ENCODE measurements at places on chromosomes 4 and X. TPM values are rescaled to one million over a fixed set of nuclear protein-coding genes. Genes with fewer than 3 reads are reported as not detected.

DNA sequence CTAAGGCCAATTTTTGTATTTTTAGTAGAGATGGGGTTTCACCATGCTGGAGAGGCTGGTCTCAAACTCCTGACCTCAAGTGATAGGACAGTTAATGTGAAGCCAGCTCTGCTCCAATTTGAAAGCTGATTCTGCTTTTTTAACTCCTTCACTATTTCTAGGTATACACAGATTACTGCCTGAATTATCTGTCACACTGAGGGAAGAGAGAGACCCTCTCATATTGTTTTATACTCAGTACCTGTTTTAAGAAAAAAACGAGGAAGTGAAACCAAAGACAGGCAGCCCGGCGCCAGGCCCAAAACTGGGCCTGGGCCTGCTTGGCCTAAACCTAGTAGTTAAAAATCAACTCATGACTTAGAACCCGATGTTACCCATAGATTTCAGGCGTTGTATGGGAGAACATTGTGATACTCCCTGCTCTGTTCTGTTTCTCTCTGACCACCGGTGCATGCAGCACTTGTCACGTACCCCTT is 1601.5 kb upstream of the PCDH10 start:
- DNase-seq = no peak

DNA sequence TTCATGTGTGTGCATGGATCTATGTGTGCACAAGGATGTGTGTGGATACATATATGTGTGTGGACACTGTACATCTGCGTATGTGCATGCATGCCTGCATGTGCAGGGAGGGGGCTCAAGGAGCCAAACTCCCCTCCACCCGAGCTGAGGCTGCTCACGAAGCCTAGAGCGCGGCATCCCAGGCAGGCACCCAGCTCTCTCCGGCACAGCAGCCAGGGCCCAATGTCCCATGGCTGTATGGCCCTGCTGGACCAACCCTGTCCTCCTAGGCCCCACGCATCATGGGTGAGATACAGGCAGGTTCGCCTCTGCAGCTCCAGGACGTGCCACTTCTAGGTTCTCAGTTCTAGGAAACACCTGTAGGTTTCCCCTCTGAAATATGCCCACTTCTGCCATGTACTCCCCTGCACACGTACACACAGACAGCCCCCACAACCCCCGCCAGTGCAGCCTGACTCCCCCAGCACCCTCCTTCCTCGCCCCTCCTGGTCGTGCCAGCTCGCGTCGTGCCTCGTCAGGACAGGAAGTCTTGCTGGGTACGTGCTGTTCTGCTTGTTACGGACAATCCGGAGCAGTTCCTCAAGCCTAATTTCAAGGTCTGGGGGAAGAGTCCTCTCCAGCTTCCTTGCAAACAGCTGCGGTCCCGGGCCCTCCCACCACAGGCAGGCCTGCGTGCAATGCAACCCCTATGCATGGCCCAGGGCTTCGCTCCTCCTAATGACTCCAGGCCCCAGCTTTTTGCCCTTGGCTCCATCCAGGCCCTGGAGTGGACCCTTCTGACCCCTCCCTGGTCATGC is 3.2 kb upstream of the ADRA2C start:
- no peak for DNase-seq

GRCh38 chrX:153662266-153662665 is 11.3 kb downstream of the PNCK start:
- DNase-seq = peak; percentile 53

DNA sequence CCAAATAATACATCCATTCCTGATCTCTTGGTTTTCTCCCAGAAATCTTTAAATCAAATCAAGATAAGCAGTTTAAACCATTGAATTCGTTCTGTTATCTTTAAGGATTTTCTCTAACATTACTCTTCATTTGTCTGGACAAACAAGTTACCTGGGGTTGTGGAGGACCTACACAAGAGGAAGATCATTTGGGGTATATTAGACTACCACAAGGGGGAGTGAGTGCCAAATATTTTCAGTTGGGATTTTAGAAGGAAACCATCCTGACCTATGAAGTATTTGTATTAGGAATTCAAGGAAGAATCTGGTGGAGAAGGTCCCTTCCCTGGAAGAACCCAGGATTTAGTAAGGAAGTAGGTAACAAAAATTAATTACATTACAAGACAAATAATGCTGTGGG is 12.0 kb upstream of the DCHS2 start:
- peak; percentile 11 for DNase-seq

DNA sequence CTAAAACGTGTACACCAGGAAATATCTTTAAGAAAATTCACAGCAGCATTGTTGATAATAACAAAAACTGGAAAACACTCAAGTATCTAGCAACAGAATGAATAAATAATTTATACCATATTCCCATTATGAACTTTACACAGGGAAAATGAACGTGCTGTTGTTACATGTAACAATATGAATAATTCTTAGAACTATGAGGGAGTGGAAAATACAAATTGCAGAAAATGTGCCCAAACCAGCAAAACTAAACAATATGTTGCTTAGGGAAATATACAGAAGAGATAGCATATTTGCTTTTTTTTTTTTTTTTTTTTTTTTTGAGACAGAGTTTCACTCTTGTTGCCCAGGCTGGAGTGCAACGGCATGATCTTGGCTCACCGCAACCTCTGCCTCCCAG is 14.8 kb upstream of the FAT1 start:
- DNase-seq = no peak

GRCh38 chrX:152831391-152831790 is 528 bp downstream of the NSDHL start:
- DNase-seq = no peak

- DNase-seq = no peak
Observed at GRCh38 chrX:29143356-29143755, 556.1 kb downstream of the IL1RAPL1 start.

- no peak for DNase-seq
Observed at GRCh38 chrX:9337046-9337445, 127.8 kb upstream of the TBL1X start.

DNA sequence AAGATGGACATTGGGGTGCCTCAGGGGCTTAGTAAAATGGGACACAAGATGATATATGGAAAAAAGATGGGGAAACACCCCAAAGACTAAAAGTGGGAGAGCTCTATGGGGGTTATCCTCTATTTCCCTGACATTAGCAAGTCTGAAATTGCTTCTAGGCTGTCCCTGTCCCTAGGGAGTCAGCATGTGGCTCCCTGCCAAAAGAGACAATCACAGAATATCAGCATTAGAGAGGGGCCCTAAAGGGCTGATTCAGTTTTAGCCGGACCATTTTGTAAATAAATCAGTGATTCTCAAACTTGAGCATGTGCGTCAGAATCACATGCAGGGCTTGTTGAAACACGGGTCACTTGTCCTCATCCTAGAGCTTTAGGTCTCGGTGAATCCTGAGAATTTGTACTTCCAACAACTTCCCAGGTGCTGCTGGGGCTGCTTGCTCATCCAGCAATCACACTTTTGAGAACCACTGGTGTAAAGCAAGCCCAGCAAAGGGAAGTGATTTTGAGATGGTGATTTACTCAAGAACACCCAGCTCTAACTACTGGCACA is 165.3 kb upstream of the DGKK start:
- DNase-seq = no peak

DNA sequence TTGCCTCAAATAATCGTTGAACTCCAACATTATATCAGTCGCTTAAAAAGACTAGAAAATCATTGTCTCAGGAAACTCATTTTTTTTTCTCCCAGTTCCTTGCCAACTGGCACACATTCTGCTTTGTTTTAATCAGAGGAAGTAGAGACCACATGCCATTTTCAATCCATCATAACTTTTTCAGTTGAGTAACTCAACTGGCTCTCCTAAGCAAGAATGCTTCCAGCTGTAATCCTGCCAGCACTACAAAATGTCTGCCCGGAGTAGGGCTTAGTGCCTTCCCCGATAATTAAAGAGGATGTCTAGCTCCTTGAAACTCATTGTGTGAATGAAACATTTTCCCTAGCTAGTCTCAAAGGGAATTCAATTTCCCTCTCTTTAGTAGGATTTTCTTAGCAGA is 33.0 kb downstream of the FREM3 start:
- no peak for DNase-seq

GRCh38 chrX:41084044-41084892 is 977 bp upstream of the USP9X start:
- DNase-seq = peak; percentile 92

DNA sequence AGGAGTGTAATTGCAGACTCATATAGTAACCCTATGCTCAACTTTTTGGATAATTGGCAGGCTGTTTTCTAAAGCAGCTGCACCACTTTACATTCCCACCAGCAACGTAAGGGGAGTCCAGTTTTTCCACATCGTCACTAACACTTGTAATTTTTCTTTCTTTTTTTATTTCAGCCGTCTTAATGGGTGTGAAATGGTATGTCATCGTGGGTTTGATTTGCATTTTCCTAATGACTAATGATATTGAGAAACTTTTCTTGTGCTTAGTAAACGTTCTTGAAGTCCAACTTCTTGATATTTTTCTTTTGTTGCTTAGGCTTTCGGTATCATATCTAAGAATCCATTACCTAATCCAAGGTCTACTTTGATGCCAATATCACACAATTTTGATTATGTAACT is 95.3 kb upstream of the IL1RAPL1 start:
- DNase-seq = no peak

- DNase-seq = no peak
Observed at GRCh38 chr4:22434895-22435294, 81.0 kb downstream of the ADGRA3 start.

DNA sequence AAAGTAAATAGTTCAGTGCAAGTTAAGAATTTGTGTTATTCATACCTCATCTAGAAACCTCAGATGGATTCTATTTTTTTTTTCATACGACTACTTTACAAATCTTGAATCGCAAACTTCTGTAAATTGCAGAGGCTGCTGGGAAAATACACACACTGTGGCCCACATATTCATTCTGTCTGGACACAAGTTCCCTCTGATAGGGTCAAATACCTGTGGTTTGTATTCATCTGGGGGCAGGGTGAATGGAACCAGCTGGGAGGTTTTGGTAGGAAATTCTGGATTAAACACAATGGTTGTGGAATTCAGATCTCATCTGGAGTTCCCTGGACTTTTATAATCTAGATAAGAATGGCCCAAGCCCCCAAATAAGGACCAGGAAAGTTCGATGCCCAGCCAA is 56.2 kb downstream of the SPATA18 start:
- DNase-seq = no peak

DNA sequence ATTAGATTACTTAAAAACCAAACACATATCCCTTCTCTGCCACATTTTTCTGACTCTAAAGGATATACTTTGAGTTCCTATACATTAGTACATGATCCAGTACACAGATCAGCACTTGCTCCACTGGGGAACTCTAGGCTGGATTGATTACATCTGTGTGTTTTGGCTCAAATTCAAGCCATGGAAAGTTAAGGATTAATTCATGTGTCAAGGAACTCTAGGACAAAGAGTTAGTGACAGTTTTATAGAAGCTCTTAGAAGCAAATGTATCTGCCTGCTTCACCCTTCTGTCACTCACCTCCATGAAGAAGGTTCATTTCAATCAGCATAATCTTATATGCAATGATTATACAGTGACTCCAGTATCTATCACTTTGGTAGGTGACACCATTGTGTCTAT is 43.2 kb downstream of the SCFD2 start:
- no peak for DNase-seq

- no peak for DNase-seq
Observed at GRCh38 chr4:37054531-37055077, 189.9 kb upstream of the NWD2 start.

DNA sequence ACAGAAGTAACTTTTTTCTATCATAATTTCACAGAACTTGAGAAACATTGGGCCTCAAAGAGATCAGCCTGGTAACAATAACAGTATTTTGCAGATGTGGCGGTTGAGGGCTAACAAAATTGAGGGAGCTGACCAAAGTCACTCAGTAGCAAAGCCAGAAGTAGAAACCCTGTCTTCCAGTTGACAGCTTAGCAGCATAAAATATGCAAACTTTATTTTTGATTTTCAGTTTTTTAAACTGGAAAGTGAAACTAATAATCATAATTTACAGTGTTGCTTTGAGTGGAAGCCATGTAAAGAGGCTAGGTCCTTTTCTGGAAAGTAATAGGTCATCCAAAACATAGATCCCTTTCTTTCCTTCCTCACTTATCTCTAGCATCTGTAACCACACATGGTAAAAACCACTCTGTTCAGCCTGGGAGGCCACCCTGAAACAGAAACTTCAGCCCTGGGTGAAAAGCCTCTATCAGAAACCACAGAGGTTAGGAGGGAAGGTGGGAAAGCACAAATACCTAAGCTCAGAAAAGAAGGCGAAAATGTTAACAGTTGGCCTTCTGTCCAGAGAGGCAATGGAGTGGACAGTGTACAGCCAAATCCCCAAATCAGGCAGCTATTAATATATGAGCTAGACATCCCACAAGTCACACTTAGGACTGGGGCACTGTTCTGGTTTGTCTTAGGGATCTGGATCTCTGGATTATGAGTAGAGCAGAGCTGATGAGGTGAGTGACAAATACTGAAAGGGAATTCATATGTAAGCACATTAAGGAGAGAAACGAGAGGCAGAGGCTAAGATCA is 61.1 kb upstream of the ARSJ start:
- no peak for DNase-seq

- no peak for DNase-seq
Observed at GRCh38 chrX:15909605-15910004, 55.0 kb upstream of the AP1S2 start.

GRCh38 chr4:164615964-164616363 is 138.0 kb upstream of the SMIM31 start:
- DNase-seq = no peak

DNA sequence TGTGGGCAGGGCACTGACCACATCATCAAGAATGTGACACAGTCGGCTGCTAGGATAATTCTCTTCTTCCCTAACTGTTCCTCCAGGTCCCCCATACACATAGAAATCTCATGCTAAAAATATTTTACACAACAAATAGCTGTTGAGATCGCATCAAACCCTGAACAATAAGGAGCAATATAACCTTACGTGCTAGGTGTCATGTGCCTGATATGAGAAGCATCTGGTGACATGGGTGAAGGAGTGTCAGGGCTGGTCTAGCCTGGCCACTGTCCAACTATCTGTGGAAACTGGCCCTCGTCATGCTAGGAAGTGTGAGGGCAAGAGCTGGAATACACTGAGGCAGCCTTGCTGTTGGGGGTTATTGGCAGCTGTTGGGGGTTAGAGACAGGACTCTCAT is 167.3 kb upstream of the PGRMC2 start:
- no peak for DNase-seq

- DNase-seq = no peak
Observed at GRCh38 chr4:3687538-3687937, 78.6 kb upstream of the ADRA2C start.

The DCX gene
- not detected for total RNA-seq

The DCAF16 gene
- total RNA-seq = 82.3 TPM

The PSAPL1 gene
- total RNA-seq = not detected

The FRMD7 gene
- not detected for total RNA-seq

The ASB12 gene
- not detected for total RNA-seq

The ETDA gene
- not detected for total RNA-seq

The WDR17 gene
- total RNA-seq = 0.22 TPM

The BEX5 gene
- total RNA-seq = 7.0 TPM

The ACSL4 gene
- total RNA-seq = 32.2 TPM

The GRIA3 gene
- not detected for total RNA-seq

The PRSS12 gene
- not detected for total RNA-seq

The SYTL5 gene
- total RNA-seq = not detected

The TCEAL2 gene
- not detected for total RNA-seq

The CFI gene
- not detected for total RNA-seq

The MAB21L2 gene
- total RNA-seq = not detected

The MAGEB1 gene
- not detected for total RNA-seq
